Stimulated activated CD4-positive, alpha-beta T cell treated with anti-CD3 and anti-CD28 coated beads, Interleukin-4, amount 100 ng/mL, for 1 hour (primary cell): ENCODE measurements at places on chromosomes 4 and X.
A peak's percentile ranks its signal among the peaks of the same experiment; 100 is the strongest.

DNA sequence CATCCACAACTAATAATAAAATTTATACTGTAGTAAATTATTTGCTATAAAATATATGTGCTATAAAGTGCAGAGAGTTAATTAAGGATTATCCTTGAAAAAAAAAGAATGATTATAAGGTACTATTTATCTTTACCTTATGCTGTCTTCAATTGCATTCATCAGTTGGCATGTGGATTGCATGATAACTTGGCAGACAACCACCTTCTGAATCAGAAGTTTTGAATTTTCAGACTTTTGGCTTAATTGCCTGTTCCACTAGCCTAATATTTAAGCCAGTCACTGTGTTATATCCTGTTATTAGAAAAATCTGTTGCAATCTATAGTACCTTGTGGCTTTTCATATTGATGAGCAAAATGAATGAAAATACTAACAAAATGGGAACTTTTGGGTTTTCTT lies 1040.3 kb upstream of the PCDH10 start:
- DNase-seq = no peak

DNA sequence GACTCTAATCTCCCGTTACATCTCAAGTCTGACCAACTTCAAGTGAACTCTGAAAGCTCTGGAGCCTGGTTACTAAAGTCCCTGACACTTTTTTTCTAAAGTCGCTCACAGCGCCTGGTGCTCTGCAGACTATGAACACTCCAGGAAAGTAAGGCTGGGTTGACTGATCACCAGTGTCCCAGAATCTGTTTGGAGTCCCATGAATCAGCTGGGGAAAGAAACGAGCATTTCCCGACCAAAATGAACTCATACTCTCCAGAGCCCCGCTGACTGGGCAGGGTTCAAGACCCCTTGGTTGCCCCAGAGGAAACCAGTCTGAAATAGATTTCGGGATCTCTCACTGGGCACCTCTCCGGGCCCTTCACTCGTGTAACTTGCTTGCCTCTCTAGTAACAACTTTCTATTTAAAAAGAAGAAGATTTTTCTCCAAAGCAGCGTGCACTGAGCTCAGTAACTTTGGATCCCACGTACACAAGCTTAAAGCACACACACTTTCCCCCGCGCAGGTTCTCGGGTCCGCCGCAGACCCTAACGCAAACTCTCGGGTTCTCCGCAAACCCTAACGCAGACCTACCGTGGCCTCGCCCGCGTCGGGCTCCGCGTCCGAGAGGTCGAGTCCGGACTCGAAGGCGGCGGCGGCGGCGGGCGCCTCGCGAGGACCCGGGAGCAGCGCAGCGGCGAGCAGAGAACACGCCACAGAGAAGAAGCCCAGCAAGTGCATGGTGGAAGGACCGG lies 964 bp downstream of the VEGFC start:
- no peak for DNase-seq

GRCh38 chr4:158656439-158656838 lies 15.2 kb downstream of the C4orf46 start:
- no peak for DNase-seq

- no peak for DNase-seq
These were observed 57.9 kb downstream of the DKK2 start for GRCh38 chr4:106978046-106978774.

DNA sequence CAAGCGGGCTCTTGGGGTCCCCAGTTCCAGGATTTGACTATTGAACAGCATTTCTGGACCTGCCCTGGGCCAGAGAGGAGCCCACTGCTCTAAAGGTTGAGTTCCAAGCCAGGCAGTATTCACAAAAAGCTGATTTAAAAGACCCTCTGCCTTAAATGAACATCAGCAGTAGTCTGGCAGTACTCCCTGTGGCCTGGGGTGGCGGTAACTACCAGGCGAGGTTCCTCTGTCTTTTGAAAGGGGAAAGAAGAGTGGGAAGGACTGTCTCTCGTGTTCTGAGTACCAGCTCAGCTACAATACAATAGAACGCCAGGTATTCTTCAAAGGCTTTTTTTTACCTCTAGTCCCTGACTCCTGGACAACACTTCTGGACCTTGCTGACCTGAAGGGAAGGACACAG lies 456.4 kb upstream of the TEX13C start:
- DNase-seq = no peak

GRCh38 chrX:49947781-49948180 lies 25.4 kb downstream of the CLCN5 start:
- DNase-seq = no peak

- DNase-seq = no peak
These were observed 721 bp upstream of the TBC1D25 start for GRCh38 chrX:48538641-48539344.

GRCh38 chr4:41060352-41061334 lies 153.7 kb downstream of the APBB2 start:
- DNase-seq = no peak

GRCh38 chr4:31081366-31081765 lies 361.2 kb downstream of the PCDH7 start:
- DNase-seq = no peak

GRCh38 chr4:107966903-107967302 lies 22.8 kb upstream of the HADH start:
- no peak for DNase-seq

DNA sequence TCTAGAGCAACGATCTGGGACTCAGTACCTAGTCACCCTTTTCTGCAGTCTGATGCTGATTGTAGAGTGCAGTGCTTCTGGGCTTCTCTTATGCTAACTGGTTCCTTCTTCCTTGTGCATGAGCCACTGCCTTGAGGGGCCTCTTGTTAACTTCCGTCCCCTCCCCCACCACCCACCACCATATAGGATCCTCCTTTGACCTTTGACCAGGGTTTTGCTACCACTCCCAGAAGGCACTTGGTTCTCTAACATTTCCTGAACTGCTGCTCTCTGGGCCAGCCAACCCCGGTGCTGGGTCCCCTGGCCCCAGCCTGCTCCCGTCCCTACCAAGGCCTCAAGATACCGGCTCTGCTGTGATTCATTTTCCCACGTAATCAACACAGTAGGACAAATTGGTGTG lies 104.6 kb upstream of the KLF3 start:
- DNase-seq = no peak

DNA sequence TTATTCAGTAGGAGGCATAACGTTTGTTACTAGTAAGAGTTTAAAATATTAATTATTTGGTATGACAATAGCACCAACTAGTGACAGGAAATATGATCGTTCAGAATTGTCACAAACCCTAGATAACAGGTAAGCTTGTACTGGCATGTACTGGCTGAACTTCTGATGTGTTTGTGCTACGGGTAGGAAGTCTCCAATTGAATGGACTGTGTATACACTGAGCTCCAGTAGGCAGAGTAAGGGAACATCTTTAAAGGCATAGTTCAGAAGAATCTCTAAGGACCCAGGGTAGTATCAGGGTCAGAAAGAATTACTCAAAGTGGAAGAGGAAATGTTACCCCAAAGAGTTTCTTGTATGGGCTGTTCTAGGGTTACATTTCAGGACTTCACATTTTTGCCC lies 230.4 kb downstream of the EDA2R start:
- no peak for DNase-seq

DNA sequence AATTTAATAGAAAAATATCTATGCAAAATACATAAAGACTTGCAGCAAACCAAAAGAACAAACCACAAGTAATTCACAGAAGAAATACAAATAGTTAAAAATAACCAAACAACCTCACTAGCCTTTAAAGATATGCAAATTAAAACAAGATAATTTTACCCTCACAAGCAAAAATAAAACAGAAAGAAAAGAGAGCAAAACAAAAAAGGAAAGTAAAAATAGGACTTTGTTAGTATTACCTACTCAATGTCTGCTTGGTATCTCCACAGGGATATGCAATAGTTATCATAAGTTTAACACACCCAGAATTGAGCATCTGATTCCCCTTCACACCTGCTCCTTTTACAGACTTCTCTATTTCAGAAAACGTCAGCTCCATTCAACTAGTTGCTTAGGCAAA lies 737.5 kb upstream of the MAGEB2 start:
- DNase-seq = no peak

DNA sequence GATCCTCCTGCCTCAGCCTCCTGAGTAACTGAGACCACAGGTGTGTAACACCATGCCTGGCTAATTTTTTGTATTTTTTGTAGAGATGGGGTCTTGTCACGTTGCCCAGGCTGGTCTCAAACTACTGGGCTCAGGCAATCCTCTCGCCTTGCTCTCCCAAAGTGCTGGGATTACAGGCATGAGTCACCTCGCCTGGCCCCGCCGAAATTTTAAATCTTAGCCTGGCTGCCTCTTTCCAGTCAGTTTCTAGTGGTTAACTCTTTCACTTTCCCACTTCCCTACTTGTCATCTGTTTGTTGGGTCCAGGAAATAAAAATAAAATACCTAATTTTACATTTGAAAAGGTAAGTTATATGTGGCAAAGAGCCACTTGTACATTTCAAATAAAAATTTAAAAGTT lies 62.4 kb downstream of the TMEM165 start:
- no peak for DNase-seq

- no peak for DNase-seq
These were observed 87.5 kb downstream of the PALLD start for GRCh38 chr4:168584321-168584771.

DNA sequence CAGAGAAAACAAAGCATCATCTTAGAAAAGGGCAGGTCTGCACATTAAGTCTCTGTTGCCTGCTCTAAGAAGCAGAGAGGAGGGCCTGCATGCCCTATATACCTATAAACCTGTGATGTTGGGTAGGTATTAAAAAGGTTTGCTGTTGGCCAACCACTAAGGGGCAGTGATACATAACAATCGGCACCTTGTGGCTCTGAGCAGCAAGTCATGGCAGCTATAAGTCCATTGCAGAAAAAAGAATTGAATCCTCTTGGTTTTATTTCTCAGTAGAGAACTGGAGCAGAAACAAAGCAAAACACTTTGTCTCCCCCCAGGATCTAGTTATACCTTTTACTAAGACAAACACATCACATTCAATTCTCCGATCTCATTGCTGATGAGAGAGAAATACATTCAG lies 1364.4 kb downstream of the STIM2 start:
- no peak for DNase-seq

GRCh38 chr4:22315628-22316027 lies 200.2 kb downstream of the ADGRA3 start:
- DNase-seq = no peak

DNA sequence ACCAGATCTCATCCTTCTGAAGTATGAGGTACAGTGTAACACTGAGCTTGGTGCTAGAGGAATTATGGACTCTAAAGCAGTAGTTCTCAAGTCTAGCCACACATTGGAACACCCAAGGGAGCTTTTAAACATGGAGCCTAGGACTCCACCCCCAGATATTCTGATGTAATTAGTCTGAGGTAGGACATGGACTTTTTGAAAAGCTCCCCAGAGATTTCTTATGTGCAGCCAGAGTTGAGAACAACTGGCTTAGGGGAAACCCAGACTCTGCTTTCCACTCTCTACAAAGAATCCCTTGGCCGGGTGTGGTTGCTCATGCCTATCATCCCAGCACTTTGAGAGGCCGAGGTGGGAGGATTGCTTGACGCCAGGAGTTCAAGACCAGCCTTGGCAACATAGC lies 11.6 kb upstream of the GDPD2 start:
- no peak for DNase-seq

DNA sequence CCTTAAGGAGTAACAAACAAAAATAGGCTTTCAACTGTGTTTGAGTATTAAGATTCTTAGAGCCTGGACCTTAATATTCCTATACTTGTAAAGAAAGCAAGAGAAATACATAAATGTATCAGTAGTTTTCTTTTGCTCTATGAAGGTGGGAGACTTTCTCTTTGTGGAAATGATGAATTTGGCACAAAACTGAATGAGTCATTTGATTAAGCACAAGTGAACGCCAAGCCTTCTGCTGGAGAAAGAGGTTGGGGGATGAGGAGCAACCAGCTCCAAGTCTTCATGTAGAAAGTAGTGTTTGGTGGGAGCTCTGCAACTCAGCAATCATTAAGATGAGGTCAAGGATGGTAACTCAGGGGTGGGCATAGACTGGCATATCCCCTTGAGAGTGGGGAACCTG lies 49.6 kb downstream of the MEPE start:
- no peak for DNase-seq

GRCh38 chrX:43064096-43064495 lies 286.1 kb upstream of the PPP1R2C start:
- no peak for DNase-seq

DNA sequence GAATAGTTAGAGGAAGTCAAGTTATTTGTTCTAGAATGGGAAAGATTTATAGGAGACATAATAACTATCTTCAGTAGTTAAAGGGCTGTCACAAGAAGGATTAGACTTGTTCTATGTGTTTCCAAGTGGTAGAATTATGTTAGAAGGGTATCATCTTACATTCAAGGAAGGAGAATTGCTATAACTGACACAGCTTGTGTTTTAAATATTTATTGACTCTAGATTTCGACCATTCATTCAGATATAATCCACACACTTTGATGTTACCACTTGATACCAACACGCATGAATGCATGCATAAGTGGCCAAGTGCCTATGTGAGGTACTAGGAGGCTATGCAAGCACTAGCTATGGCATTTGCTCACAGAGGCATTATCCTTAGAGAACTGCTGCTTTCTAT lies 122.7 kb downstream of the CCNB3 start:
- no peak for DNase-seq

DNA sequence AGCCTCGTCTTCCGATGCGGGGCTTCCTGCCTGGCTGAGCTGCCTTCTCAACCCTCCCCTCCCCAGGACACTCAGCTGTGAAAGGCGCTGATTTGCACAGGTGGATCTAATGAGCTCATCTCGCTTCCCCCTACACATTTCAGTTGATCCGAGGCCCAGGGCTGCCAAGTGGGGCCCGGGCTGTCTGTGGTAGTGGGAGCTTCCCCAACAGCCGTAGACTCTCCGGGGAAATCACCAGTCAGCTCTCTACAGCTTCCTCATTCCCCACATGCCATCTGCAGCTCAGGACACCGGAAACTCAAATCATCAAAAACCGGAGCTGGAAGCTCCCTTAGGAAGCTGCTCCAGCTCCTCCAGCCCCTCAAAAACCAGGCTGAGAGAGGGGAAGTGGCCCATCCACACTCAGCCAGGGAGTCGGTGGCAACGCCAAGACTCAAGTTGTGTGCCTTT lies 56.2 kb downstream of the SMIM20 start:
- DNase-seq = no peak

- peak; percentile 41 for DNase-seq
These were observed 9.6 kb upstream of the CHRNA9 start for GRCh38 chr4:40325406-40326019.

GRCh38 chr4:105543881-105544280 lies 8.5 kb upstream of the ARHGEF38 start:
- DNase-seq = no peak

DNA sequence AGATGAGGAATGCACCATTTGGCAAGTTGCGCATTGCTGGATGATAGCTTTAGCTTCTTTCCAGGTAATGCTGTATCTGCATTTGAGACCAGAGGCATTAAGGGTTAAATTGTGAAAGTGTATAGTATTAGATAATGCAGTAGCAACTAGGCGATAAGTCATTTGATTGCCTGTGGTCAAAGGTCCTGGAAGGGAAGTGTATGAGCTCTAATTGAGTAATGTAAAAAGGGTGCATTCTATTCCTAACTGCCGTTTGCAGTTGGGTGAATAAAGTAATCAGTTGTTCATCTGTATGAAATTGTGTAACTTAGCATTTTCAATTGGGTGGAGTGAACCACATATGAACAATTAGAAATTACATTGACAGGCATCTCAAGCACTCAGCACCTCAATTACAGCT lies 54.5 kb upstream of the WDR1 start:
- DNase-seq = no peak

- DNase-seq = no peak
These were observed 876.6 kb upstream of the GRID2 start for GRCh38 chr4:91427171-91427570.
